Vagina (tissue), 2 donors: ENCODE measurements at places on chromosomes 6 and 20.

- no peak for DNase-seq
These were observed 6.8 kb downstream of the PCSK2 start for GRCh38 chr20:17233626-17234025.

DNA sequence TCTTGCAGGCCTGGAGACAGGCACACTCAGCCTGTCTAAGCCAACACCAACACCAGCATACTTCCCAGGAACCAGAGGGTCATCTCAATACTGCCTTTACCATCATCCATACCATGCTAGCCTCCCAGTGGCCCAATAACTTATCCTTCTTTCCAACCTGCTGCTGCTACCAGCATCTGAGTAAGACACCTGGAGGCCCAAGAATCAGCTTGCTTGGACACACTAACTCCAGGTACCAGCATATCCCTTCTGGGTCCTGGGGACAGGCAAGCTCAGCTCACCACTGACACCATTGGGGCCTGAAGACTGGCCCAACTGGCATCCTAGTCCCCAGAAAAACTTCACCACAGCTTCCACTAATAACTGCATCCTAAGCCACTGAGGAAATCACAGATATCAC, 205.3 kb downstream of the CD109 start:
- DNase-seq, result no peak

DNA sequence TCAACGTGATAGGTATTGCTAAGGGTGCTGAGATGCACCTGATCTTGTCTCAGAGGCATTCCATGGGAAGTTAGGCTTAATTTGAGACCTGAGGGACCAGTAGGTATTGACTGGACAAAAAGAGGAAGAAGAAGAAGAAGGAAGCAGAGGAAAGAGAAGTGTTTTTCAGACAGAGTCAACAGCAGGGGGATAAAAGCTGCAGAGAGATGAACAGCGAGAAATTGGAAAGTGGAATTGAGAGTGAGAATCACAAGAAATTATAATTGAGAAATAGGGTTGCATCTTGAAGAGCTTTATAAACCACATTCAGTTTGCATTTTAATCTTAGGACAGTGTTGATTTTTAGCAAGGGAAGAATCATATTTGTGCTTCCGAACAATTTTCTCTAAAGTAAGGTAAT, 254.0 kb downstream of the CD83 start:
- no peak for DNase-seq

GRCh38 chr6:12114055-12114503, 102.0 kb downstream of the HIVEP1 start:
- no peak for DNase-seq
